ENCODE measurements at places on chromosomes 7 and 10.

- no peak for DNase-seq
These were observed 7.7 kb downstream of the ZNF33B start for GRCh38 chr10:42630537-42631134.

GRCh38 chr7:40300146-40300670, 165.4 kb downstream of the SUGCT start:
- DNase-seq: no peak

GRCh38 chr7:4079956-4080355, 602.1 kb upstream of the FOXK1 start:
- no peak for DNase-seq

DNA sequence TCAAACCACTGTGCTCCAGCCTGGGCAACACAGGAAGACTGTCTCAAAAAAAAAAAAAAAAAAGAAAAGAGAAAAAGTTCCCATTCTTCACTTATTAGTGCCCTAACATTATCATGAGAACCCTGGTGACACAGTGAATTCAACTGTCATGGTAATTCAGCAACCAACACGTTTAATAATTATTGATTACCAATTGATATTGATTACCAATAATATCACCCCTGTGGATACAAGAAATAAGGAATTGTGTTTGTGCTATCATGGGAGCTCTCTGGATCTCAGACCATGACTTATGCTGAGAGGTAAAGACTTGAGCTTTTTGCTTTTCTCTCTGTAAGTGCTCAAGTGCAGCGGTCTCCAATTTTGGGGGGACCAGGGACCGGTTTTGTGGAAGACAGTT, 195.3 kb downstream of the TPST1 start:
- DNase-seq: no peak

GRCh38 chr7:90923541-90923997, 327.4 kb downstream of the CDK14 start:
- no peak for DNase-seq

- no peak for DNase-seq
These were observed 116.9 kb upstream of the ANLN start for GRCh38 chr7:36272567-36273269.

GRCh38 chr10:58836176-58836700, 323.6 kb downstream of the BICC1 start:
- DNase-seq: no peak

DNA sequence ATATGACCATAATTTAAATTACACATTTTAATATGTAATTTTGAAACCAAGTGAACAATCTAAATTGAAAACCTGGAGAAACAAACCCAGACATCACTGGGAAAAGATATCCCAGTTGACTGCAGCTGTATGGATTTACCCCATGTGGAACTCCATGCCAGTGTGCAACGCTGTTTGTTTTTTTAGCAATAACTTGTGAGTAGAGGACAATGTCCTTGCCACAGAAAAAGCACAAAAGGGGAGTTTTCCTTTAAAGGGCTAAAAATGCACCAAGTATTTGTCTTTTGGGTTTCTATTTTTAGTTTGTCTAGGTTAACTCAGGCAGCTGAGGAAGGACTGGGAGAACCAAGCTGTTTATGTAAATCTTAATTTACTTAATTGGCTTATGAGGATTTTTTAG, 15.1 kb upstream of the COL17A1 start:
- DNase-seq: no peak

- DNase-seq: no peak
These were observed 85.0 kb downstream of the MPP7 start for GRCh38 chr10:28217848-28218247.

DNA sequence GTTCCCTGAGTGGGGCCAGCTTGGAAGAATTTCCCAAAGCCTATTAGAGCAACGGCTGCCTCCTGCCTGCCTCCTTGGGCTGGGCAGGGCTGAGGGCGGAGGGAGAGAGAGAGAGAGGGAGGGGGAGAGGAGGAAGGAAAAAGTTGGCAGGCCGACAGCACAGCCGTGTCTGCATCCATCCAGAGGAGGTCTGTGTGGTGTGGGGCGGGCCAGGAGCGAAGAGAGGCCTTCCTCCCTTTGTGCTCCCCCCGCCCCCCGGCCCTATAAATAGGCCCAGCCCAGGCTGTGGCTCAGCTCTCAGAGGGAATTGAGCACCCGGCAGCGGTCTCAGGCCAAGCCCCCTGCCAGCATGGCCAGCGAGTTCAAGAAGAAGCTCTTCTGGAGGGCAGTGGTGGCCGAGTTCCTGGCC, at the start of gene AQP1:
Gene AQP1 (plus strand): TSS at position 293 of the 409 bp plus-strand sequence. CDS start 57 bp downstream, at position 350.
- peak; percentile 69 for DNase-seq

GRCh38 chr10:116868722-116869121, 19.4 kb downstream of the ENO4 start:
- no peak for DNase-seq

- no peak for DNase-seq
These were observed 25.9 kb downstream of the LMOD2 start for GRCh38 chr7:123681561-123681960.

DNA sequence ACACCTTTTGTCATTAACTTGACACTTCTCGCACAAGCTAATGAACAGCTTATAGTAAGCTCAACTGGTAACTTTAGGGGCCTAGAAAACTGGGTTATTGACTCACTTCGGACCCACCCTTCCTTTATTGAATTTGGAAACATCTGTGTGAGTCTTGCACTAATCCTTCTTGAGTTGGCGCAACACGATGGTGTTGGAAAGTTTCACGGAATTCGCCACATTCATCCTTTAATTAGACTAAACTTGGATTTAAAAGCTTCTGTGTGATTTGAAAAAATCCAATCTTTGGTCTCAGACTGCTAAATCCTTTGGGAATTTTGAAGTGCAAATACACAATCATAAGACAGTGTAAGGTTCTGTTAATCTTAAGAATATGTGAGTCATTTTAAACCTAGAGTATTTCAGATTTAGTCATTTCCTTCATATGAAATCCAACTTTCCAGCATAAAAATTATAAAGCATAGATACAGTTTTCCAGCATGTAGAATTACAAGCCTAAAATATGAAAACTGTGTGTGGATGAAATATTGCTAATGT, 15.1 kb downstream of the FZD8 start:
- DNase-seq: no peak

DNA sequence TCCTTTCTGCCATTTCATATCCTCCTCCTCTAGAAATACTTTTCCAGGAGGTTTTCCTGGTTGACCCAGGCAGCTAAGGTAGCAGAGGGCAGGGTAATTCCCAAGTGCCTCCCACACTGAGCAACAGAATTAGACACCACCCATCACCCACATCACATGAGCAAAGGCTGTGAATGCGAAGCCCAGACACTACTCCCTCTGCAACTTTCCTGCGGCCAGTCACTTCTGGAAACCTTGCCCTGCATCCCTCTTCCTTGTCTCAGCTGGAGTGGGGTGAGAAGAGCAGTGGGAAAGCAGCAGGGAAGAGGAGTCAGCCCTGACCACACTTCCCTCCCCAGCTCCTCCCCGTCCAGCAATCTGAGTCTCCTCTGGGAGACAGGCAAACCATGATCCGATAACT, 15.2 kb downstream of the TMEM176B start:
- DNase-seq: no peak

GRCh38 chr7:48617508-48617907, 306.8 kb upstream of the CDC14C start:
- DNase-seq: no peak

DNA sequence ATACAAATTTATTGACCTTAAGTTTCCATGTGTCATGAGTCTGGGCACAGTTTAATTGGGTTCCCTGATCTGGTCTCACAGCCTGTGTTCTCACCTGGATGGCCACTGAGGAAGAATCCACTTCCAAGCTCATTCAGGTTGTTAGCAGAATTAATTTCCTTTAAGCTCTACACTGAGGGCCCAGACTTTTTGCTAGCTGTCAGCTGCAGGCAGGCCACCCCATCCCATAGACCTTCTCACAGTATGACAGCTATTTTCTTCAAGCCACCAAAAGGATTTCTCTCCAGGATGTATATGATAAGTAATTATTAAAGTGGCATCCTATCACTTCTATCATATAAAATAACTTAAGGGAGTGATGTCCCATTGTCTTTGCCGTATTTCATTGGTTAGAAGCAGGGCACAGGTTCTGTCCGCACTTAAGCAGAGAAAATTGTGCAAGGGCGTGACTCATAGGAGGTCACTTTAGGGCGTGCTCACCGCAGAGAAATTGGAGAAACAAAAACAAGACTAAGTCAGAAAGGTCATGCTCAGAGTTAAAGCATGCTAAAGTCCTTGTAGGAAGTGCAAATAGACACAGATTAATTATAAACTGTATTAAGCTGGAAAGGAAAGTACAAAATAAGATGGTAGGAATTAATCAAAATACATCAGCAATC, 109.9 kb downstream of the AHR start:
- DNase-seq: no peak

DNA sequence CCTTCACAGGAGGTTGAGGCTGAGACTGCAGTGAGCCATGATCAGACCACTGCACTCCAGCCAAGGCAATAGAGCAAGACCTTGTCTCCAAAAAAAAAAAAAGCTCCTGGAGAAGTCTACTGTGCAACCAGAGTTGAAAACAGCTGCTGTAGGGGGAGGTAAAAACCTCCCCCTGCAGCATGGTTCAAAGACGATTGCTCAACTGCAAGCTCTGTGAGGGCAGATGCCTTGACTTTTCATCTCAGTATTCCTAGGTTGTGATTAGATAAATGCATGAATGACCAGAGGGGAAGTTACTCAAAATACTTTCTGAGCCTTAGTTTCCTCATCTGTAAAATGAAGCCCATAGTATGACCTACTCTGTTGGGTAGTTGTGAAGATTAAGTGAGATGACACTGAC, 25.0 kb upstream of the PPA1 start:
- no peak for DNase-seq

GRCh38 chr7:127589896-127590295, 1.7 kb downstream of the ARF5 start:
- DNase-seq: no peak

DNA sequence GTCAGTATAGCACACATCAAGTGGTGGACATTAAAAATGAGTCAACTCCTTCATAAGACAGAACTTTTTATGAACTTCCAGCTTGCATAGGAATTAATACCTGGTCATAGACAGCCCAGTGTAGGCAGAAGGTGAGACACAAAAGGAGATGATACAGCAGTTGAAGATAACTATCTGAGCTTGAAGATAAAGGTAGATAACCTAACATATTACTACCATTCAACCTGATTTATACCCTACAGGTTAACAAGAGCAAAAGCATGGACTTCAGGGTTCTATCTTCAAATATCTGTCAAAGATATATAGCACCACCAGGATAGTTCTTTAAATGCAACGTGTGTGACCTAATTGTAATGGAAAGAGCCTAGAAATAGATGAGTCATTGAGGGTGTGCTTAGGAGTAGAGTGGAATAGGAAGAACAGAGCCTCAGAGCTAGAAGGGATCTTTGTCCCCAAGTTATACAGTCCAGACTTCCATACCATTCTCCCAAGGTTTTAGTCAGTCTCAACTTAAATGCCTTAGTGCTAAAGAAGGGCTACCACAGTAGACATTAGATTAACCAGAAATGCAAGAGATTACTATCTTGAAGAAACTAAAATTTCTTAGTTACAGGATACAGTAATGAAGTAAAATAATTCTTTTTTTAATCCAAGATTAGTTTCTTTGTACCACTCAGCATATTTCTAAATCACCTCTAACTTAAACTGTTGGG, 9.2 kb downstream of the ZNF800 start:
- no peak for DNase-seq

- no peak for DNase-seq
These were observed 135.7 kb downstream of the DNAJB6 start for GRCh38 chr7:157472311-157473050.

All from forelimb muscle (tissue), 1 donor.